ENCODE measurements at places on chromosomes 5 and 9.

- peak; percentile 89 for DNase-seq
Observed at GRCh38 chr9:99056886-99057664, 47.8 kb upstream of the TGFBR1 start.

DNA sequence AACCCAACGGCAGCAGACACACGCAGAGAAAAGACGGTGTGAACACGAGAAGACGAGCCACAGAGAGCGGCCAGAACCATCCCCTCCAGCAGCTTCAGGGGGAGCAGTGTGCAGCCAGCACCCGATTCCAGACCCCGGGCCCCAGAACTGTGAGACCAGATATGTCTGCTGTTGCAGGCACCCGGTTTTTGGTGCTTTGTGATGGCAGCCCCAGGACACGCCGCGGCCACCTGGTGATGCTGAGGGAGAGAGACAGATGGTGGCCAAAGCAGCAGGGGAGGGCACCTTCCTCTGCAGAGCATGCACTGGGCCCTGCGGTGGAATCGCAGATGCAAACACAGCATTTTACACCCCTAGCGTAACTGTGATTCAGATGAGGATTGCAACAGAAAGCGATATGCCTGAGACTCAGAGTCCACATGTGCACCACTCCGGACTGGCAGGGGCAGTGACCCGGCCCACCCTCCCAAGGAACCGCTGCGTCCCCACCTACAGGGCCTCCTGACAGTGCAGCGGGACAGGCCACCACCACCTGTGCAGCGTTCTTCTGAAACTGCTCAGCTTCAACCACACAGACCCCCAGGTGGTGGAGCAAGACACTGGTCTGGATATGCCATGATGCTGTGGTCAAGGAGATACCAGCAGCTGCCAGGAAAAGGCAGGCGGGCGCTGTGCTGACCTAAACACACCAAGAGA is 24.0 kb downstream of the ZDHHC11B start:
- DNase-seq = no peak

DNA sequence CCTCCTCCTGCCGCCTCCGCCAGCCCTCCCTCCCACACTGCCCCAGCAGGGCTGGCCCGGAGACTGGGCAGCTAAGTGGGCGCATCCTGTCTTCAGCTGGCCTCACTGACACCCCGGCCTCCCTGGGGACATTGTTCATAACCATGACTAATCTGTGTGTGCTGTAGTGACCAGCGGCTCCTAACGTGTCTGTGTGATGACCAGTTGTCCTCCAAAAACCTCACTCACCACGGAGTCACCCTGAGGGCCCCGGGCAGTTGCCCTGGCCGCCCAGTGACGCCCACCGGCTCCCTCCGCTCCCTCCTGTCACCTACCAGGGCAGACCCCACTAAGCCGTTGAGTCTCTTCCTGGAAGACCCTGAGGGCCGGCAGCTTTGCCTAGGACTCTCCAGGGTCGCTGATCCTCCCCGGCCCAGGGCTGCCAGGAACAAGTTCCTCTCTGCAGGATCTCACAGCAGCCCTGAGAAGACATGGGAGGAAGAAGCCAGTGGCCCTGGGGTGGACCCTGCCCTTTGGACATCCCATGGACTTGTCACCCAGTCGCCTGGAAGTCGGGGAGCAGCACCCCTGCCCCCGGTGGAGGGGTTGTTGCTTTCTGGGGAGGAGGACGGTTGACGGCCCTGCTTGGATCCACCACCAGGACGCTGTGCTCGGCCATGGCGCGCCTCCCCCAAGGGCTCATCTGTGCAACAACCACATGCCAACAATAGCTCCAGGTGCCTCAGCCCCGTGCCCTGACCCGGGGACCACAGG is 110.2 kb upstream of the LMX1B start:
- DNase-seq = no peak

GRCh38 chr5:176528301-176528700 is 8.9 kb downstream of the RNF44 start:
- DNase-seq = no peak

DNA sequence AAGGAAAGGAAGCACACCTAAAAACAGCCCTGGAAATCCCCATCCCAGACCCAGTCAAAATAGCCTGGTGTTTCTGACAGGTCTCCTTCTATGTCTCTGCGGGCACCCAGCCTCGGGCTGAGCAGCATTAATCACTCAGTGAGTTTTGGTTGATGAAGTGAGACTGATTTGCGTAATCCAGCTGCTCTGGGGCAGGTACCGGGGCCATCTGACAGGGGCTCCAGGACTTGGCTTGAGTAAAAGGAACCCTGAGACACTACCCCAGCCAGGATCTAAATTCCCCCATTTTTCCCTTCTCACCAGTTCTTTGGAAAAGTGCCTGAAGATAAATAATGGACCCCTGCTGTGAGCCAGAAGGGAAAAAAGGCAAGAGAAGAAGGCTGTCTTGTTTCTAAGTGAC is 596 bp downstream of the SLC28A3 start:
- DNase-seq = no peak

GRCh38 chr9:113654605-113655428 is 191.3 kb downstream of the RGS3 start:
- DNase-seq = no peak

DNA sequence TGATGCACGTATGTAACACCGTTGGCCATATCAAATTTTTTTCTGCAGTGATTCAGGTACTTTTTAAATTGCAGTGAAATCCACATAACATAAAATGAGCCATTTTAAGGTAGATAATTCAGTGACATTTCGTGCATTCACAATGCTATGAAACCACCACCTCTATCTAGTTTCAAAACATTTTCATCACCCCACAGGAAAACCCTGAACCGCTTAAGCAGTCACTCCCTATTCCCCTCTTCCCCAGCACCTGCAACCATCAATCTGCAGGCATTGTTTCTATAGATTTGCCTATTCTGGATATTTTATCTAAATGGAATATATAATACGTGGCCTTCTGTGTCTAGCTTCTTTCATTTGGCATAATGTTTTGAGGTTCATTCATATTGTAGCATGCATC is 79.2 kb downstream of the BOD1 start:
- DNase-seq = no peak

DNA sequence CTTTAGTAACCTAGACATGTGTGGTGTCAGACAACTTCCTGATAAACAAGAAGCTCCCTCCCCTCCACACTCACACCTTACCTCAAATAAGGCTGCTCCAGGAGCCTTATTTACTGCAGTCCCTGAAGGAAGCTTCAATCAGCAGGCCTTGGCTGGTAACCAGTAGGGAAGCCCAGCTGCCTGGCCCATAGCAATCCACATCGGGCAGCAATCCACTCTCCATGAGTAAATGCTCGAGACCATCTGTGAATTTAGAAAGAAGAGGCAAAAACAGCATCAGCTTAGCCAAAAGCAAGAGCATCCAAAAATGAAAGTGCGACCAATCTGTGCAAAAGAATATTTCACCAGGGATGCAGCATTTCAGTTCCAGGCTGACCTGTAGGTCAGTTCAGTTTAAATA is 213.3 kb upstream of the TUSC1 start:
- DNase-seq = no peak

DNA sequence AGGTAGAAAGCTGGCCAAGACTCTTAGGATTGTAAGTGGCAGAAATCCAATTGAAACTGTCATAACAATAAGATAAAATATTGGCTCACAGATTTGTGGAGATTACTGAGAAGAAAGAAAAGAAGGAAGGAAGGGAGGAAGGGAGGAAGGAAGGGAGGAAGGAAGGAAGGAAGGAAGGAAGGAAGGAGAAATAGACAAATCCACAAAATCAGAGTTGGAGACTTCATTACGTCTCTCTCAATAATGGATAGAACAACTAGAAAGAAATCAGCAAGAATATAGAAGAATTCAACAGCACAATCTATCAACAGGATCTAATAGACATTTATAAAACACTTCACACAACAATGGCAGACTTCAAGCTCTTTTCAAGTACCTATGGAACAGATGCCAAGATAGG is 17.9 kb upstream of the PAM start:
- no peak for DNase-seq

DNA sequence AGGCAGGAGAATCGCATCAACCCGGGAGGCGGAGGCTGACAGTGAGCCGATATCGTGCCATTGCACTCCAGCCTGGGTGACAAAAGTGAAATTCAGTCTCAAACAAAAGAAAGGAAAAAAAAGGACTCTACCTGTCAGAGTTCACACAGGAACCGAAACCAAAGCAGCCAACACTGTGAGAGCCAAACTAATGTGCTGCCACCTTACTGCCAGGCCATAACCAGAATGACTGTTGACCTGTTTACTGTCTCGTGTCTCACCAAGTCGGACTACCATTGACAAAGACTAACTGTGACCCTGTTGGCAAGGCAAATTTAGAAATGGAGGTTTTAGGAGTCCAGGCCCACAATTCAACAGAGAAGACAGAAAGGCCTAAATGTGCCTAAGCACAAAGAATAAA is 112.4 kb downstream of the ANXA2R start:
- DNase-seq = no peak

DNA sequence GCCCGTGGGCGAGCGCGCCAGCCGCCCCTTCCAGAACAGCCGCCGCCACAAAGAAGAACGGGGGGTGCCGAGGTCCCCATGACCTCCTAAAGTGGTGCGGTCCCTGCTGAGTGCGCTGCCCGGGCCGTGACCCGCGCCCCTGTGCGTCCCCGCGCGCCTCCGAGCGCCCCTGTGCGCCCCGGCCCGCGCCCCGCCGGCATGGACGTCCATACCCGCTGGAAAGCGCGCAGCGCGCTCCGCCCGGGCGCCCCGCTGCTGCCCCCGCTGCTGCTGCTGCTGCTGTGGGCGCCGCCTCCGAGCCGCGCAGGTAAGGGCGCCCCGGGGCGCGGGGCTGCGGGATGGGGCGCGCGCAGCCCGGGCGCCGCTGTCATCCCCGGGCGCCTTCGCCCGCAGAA is 384 bp downstream of the COL5A1 start:
- DNase-seq = no peak

GRCh38 chr5:107764282-107764681 is 93.5 kb upstream of the EFNA5 start:
- no peak for DNase-seq

DNA sequence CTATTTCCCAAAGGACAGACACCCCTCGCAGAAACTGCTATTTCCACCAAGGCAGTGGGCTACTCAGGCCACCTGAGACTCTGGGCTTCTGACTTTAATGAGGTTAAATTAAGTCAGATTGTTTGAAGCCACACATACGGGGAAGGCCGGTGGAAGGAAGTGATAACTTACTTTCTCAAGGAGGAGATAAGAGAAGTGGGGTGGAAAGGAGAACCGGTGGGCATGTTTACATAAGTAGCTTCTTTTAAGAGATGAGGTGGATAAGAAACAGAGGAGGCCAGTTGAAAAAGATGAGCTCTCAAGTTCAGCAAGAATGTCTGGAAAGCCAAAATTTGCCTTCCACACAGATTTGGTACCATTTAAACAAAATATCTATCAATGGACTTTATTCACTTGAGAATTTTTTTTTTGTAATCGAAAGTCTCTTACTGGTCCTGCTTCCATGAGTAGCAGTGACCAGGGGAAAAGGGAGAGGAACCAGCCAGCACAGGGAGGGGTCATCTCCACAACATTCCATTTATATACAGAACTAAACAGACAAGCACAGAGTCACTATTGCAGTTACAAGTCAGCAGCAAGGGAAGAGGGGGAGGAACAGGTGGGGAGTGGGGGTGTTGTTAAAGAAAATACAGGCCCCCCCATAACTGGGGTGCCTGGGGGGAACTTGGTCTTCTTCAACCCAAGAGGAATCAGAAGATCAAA is 20.0 kb downstream of the CCDC125 start:
- no peak for DNase-seq

DNA sequence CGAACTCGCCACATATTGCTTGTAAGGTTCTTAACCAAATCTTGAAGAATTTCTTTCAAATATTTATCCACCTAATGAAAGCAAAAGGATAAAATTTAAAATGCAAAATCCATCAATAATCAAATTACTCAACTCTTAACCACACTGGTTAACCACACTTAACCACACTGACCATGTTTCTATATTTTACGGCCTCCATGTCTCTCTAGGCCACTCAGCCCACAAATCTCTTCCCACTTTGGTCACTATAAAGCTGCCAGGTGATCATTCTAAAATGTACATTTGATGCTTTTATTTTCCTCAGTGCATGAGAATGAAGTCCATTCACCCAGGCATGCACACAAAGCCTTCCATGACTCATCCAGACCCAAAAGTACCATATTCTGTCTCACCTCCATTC is 56.4 kb upstream of the OR2K2 start:
- no peak for DNase-seq

DNA sequence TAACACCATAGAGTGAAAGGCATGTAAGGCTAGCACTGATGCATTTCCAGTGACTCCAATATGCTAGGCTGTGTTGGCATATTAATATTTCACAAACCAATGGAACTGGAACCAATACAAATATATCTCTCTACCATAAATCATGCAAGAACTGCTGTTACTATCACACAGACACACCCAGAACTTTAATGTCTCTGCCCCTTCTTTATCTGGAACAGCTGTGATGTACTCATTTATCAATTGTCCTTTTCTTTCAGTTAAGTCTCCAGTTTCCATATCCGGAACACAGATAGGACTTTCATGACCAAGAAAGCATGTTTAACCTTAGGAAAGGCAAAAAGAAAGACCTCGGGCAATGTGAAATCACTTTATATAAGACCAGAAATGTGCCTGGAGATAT is 70.3 kb downstream of the SPTLC1 start:
- DNase-seq = no peak

- DNase-seq = no peak
Observed at GRCh38 chr9:134807716-134808446, 72.7 kb upstream of the FCN2 start.

DNA sequence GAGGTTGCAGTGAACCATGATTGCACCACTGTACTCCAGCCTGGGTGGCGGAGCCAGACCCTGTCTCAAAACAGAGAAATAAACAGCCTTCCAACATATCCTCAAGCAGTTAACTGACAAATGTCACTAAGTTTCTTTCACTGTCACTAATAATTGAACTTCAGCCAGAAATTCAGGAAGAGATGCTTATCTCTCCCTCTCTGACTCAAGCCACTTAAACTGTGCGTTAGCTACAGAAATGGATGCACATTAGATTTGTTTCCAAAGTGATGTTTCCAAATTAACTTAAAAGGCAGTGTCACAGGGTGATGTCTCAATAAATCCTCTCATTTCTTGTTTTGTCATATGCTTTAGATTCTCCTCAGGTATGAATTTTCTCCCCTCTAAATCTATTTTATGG is 164.9 kb downstream of the KDM4C start:
- DNase-seq = no peak

- peak; percentile 57 for DNase-seq
Observed at GRCh38 chr9:92634712-92635605, 35.0 kb downstream of the IPPK start.

- peak; percentile 55 for DNase-seq
Observed at GRCh38 chr5:10460252-10460906, 18.7 kb downstream of the ROPN1L start.

GRCh38 chr9:109974918-109975276 is 194.9 kb downstream of the PALM2AKAP2 start:
- DNase-seq = no peak

DNA sequence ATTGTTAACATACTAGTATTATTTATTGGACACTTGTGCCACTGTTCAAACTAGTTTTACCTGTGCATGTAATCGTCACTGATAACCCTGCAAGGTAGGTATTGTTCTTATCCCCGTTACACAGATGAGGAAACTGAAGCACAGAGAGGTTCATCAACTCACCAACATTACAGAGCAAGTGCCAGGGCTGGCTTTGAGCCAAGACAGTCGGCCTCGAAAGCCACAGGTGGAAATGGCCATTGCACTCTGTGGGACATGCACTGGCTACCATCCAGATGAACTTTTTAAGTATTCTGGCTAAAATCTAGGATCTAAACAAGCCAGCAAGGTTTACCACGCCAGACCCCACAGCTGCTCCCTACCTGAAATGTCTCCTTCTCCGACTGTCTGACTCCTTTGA is 57.9 kb downstream of the TEX10 start:
- no peak for DNase-seq

- DNase-seq = no peak
Observed at GRCh38 chr5:133368916-133369783, 243.2 kb downstream of the FSTL4 start.
